ENCODE measurements at places on chromosomes 12 and 14.

- no peak for DNase-seq
These were observed 10.3 kb upstream of the ZNF84 start for GRCh38 chr12:133026996-133027395.

GRCh38 chr12:28866296-28866695 is 282.8 kb upstream of the FAR2 start:
- no peak for DNase-seq

DNA sequence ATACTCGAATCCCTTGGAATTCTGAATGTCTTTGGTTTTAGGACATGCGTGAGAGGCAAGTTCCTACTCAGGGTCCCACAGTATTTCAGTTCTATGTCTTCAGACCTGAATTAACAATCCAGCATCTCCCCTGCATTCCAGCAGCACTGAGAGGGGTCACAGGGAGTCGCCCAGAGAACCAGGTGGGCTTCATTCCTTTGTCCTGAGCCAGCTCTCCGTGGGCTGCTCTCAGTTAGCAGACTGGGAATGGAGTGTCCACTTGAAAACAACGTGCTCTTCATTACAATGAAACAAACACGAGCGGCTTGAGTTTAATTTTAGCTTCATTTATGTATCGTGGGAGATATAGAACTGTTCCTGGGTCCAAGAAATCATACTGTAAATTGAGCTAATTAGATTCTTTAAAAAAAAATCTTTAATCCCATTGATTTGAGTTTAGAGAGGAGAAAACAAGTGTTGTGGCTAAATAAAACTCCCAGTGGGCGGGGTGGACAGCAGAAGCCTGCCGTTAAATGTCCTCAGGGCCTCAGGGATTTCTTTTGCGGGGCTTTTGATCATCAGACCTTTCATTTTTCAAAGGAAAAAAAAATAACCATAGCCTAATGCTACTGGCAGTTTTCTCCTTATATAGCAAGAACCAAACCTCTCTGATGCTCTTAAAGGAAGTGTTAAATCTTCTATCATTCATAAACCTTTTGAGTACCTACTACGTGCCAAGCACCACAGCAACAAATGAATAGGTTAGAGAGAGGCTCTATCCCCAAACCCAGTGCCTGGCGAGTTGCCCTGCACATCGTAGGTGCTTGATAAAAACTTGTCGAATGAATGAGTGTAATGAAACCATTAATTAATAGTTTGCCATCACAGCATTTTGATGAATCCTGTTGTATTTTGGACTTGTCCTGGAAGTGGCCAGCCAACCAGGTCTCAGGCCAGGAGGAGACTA is 140.4 kb downstream of the CHST11 start:
- no peak for DNase-seq

GRCh38 chr14:37246427-37246829 is 48.7 kb downstream of the MIPOL1 start:
- peak; percentile 52 for DNase-seq

- DNase-seq: peak; percentile 78
These were observed at the start of gene ZBTB1 for GRCh38 chr14:64504310-64504896. Gene ZBTB1, plus strand, starts transcription at chr14:64504770. Its CDS starts 16,735 bp downstream, at chr14:64521505.

DNA sequence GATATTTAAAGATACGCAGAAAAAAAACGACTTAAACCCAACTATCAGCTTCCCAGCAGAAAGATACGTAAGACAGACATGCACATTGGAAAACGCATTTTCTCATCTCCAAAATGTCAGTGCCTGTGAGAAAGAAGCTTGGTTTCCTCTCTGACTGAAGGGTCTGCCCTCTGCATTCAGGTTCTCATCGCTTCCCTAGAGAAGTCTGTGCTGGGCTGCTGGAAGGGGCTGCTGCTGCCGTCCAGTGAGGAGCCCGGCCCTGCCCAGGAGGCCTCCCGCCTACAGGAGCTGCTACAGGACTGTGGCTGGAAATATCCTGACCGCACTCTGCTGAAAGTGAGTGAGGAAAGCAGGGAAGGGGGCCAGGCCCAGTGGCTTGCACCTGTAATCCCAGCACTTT is 4.7 kb upstream of the PFDN5 start:
- DNase-seq: no peak

- DNase-seq: no peak
These were observed 41.4 kb downstream of the PTGER2 start for GRCh38 chr14:52355526-52355925.

- DNase-seq: peak; percentile 56
These were observed 181.3 kb downstream of the ITPR2 start for GRCh38 chr12:26651566-26652188.

DNA sequence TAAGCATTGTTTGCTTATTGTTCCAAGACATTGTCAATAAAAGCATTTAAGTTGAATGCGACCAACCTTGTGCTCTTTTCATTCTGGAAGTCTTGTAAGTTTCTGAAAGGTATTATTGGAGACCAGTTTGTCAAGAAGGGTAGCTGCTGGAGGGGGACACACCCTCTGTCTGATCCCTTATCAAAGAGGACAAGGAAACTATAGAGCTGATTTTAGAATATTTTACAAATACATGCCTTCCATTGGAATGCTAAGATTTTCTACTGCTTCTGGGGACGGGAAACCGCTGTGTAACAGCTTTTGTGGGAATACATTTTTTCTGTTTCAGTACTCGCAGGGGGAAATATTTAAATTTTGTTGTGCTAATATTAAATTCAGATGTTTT is 3.5 kb downstream of the FOS start:
- no peak for DNase-seq
